ENCODE measurements at places on chromosomes 7 and 10.

DNA sequence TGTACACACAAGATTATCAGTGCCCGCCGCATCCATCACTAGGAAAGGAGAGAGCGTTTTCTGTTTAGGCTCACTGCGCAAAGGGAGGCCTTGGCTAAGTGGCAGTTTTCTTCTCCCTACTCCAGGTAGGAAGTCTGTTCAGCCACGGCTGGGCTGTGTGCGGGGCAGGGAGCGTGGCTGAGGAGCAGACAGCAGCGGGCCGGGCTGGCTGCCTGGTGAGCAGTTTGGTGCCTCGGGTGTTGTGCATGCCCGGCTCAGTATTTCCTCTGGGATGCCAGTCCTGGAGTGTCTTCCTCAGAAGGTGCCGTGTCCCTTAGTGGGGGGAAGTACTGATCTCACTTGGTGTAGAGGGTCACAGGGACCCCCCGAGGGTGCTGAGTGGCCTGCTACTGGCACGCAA lies 114.4 kb downstream of the NT5C2 start:
- no peak for DNase-seq

DNA sequence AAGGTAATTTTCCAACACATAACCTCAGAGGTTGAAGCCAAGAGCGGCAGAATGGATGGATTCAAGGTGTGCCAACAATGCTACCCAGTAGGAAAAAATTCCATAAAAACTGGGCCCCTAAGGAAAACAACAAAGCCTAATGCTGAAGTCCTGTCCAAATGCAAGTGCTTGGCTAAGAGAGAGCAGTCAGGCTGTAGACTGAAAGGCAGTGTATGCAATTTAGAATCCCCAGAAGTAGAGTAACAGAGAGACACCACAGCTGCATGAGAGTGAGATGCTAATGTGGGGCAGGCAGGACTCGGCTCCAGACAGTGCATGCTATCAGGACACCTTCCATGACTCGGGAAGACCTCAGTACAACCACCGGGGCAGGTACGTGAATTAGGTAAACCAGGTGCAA lies 124.5 kb downstream of the ZFAND4 start:
- no peak for DNase-seq

- no peak for DNase-seq
Measured at GRCh38 chr10:69516316-69516715, 56.9 kb downstream of the NEUROG3 start.

- no peak for DNase-seq
Measured at GRCh38 chr7:109261781-109262180, 692.1 kb downstream of the DNAJB9 start.

- no peak for DNase-seq
Measured at GRCh38 chr7:153859239-153859638, 193.0 kb upstream of the DPP6 start.

GRCh38 chr7:101172854-101173751 lies 7.0 kb downstream of the NAT16 start:
- no peak for DNase-seq

DNA sequence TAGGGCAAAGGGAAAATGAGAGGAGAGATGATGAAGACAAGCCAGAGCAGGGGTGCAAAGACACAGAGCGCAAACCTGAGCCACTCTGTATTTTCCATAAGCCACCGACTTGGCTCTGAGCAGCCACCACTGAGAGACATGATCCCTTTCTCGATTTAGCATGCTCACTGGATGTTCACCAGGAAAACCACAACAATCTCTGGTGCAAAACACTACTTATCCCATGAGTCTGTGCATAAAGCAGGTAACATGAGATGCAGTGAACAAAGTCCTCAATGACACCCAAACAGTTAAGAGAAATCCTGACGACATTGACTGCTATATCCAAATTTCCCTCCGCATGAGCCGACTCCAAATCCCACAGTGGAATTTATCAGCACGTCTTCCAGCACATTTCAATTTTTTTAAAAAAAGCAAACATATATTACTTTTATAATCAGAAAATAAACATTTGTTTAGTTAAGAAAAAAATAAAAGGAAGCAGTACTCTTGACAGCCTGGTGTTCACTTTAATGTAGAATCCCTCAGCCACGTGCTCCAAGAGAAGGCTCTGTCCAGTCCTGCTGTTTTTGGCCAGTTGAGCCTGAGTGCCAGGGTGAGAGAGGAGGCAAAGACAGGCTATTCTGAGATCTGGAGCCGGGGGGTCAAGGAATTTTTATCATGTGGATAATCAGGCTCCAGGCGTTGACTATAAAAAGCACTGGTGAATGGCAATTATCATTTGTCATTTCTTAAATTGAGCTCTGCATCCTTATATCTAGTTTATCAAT lies 238.4 kb downstream of the KCNMA1 start:
- DNase-seq, result no peak

All from stimulated activated CD8-positive, alpha-beta memory T cell treated with anti-CD3 and anti-CD28 coated beads, Interleukin-4, amount 100 ng/mL, for 4 hours (primary cell).